ENCODE measurements at places on chromosomes 3 and 15. TPM values are rescaled to one million over a fixed set of nuclear protein-coding genes. Genes with fewer than 3 reads are reported as not detected.
A peak's percentile ranks its signal among the peaks of the same experiment; 100 is the strongest.

GRCh38 chr3:148648685-148649352 lies 48.9 kb upstream of the AGTR1 start:
- no peak for DNase-seq

The SAMD7 gene
- not detected for total RNA-seq

DNA sequence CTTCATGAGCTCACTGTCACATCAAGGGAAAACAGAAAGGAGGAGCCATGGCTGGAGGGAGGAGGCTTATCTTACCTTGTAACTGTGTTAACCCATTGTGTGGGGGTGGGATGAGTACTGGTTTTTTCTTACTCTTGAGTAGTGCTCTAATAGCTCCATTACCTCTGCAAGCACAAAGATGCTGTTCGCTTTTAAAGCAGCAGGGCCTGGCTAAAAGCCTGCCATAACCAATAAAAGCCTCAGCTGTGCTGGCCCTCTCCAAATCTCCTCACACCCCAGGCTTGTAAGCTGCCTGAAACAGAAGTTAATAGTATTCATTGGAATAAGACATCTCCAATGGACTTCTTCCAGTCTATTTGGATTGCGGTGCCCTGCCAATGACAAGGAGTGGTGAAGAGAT lies 544.1 kb downstream of the TUSC7 start:
- no peak for DNase-seq

DNA sequence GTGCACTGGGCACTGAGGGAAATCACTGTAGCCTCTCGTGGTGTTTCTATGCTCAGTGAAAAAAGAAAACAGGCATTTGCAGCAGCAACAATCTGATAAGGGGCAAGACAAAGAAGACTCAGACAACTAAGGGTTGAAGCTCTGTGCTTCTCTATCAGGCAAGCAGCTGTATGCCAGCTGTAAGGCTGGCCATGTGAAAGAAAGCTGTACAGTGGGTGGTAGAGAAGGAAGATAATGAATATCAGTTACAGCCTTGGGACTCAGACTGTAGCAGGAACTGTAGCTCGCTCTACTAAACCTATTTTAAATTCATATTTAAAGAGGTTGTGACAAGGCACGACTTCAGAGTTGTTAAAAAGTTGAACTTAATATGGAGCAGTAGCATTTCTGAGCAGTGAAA lies 76.3 kb downstream of the VGLL3 start:
- peak; percentile 85 for DNase-seq

- no peak for DNase-seq
These were observed 46.7 kb downstream of the ARNT2 start for GRCh38 chr15:80450811-80451321.

- peak; percentile 80 for DNase-seq
These were observed 832 bp downstream of the TGFBR2 start for GRCh38 chr3:30607032-30607833.

The ZMYND10 gene
- total RNA-seq, result not detected

The HHATL gene
- total RNA-seq, result 51.8 TPM

The PROS1 gene
- total RNA-seq, result 43.9 TPM

GRCh38 chr3:54073386-54073785 lies 49.0 kb upstream of the CACNA2D3 start:
- DNase-seq, result no peak

DNA sequence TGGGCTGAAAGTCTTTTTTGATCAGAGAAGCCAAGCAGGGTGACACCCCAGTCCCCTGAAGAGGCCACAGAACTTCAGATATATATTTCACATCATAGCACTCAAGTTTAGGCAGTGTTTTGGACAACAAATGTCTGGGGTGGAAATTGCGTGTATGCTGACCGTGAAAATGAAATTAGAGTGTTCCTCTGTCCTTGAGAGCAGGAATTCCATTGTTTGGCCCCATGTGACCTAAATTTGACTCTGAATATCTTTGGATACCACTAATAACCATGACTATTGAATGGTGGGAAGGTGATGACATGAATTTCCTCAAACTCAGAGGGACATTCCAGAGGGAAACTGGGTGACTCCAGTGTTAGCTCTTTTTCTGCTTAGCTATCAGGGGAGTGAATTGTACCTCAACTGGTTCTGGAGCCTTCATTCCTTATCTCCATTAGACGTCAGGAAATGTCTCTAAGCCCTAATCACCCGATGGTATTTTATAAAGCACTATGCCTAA lies 263.5 kb upstream of the RASGRP1 start:
- DNase-seq, result no peak

DNA sequence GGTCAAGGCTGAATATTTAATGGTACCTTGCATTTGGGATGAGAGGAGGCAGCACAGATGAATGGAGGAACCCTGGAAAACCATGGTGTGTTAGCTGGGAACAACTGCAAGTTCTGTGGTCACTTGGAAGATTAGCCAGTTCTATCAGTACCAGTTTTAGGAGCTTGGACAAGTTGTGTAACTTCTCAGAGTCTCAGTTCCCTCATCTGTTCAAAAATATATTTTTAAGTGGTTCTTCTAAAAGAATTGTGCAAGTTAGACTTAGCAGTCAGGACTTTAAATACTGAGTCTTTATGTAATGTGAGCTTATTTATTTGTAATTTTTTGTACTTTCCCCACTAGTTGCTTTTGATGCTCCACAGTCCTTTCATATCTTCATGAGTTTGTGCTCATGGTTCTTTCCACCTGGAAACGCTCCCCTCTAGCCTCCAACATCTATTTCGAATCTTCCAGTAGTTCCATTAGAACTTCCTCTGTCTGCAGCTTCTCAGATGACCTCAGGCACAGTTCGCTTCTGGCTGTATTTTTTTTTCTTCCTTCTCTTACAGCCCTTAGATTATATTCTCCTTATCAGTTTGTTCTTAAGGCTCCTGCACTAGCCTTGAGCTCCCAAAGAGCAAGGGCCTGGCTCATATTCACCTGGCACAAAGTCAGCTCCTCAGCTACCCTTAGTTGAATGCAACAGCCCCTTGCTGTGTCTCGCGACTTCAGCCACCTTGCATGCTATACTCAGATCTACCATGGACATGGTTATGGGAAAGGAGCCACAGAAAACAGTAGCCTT lies 27.1 kb downstream of the ITPR1 start:
- no peak for DNase-seq

The PTH1R gene
- total RNA-seq, result 6.5 TPM

The FLNB gene
- 82.6 TPM for total RNA-seq

GRCh38 chr3:34793057-34793456 lies 846.3 kb upstream of the ARPP21 start:
- no peak for DNase-seq

DNA sequence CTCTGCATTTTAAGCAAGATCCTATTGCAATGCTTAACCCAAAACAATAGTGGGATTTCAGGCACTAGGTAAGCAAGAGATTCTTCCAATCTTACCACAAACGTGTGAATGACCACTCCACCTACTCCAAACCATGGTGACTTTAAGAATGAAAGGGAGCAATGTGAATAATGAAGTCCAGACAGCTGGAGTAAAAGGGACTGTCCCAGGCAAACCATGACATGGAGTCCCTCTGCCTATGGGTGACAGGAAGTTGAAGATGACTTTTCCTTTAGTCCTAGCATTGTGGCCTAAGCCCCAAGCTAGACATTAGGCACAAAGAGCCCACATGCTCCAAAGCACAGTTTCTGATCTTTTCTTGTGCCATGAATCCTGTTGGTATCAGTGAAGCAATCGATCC lies 179.0 kb downstream of the SHQ1 start:
- DNase-seq, result no peak

- no peak for DNase-seq
These were observed 67.6 kb upstream of the GCNT3 start for GRCh38 chr15:59543721-59544547.

DNA sequence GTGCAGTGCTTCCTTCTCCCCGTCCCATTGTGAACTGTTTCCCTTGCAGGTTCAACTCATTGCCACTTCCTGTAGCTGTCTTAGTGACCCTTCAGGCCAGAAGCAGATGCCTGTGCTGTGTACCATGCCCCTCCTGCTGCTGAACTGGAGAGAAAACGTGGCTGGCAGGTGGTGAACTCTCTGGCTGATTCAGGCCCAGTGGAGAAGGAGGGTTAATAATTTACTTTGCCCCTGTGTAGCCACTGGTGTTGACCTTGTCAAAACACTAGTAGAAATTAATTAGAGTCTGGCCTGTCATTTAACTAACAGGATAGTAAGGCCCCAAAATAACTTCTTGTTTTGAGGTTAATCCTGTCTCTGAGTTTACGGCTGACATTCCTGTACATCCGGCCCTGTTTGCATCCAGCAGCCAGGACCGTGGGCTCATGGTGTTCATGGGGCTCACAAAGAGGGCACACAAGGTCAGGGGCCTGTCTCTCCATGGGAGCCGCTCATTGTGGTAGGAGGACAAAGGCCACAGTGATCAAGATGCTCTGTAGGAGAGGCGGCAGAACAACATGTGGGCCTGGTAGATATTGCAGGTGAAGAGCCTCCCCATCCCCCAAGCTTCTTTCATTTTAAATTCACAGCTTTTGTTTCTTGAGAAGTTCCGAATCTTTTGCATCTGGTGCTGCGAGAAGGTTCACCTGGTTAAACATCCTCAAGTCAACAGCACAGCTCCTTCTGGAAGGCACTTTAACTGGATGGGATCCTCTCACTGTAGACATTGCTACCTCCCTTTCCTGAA lies 101.6 kb downstream of the CGNL1 start:
- DNase-seq, result no peak

The AADACL2 gene
- 2.7 TPM for total RNA-seq

DNA sequence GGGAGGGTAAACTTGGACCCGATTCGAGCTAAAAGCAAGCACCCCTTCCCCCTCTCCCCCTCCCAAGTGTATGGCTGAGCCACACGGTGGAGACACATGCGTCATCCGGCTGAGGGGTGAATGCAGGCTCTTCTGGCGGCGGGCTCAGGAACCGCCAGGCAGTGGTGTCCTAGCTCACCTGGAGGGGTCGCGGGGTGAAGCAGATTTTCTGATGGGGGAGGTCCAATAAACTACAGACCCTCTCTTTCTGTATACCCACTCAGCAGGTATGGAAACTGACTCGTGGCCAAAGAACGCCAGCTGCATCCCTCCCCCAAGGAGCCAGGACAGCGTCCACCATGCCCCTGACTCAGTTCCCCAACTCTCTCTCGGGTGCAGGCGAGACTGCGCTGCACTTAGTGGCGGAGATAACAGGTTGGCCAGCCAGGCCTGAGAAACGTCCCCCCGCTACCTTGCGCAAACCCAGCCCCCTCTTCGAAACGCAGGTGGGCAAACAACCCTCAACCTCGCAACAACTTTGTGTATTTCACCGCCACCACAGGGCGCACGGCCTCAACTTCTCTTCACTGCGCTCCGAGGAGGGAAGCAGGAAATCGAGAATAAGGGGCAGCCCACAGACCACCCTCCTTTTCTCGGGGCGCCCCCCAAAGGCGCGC lies 1.3 kb downstream of the MAGI1 start:
- peak; percentile 70 for DNase-seq

DNA sequence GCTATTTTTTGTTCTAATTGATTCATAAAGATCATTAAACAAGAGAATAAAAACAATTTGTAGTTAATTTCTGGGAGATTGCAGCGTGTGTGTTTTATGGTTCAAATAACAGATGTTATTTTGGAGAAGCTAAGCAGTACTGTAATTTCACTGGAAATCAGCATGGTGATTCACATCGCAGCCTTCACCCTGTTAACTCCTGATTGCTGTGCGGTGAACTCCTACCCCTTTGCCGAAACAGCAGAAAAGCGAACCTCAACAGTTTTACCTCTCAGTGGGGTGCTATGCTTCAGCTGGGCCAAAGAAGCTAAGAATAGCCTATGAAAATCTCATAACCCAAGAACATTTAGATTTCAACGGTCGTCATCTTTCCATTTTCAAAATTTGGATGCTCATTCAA lies 441.5 kb upstream of the RARB start:
- DNase-seq, result no peak

- no peak for DNase-seq
These were observed 230.2 kb downstream of the GBE1 start for GRCh38 chr3:81531263-81531662.

DNA sequence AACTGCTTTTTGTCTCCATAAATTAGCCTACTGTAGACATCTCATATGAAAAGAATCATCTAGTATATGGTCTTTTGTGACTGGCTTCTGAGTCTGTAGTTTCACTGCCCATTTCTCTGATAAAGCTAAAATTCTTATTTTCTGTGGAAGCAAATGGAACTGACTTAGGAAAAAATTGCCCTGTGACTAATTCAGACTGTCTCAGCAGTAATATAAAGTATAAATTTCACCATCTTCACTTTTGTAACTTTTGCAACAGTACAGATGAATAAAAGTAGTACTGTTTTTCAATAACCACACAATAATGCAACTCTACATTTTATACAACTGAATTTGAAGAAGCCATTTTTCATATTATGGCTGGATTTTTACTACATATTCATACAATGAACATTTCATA lies 104.1 kb downstream of the TBC1D5 start:
- no peak for DNase-seq

DNA sequence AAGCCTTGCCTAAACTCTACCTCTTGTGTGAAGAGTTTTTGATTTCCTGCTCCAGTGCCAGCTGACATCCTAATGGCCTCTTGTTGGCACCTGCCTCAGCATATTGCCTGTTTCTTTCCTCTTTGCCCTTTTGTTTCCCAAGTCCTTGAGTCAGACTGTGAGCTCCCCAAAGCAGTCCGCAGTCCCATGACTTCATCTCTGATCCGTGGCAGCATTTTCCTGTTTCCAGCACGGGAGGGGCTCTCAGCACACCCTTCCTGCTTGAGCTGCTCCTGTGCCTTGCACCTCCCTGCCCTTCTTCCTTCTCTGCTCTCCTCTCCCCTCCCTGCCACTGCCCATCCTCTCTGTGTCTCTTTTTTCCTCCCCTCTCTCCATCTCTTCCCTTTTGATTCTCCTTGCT lies 179.6 kb downstream of the EPHB1 start:
- DNase-seq, result no peak

The PAQR9 gene
- not detected for total RNA-seq

The IL20RB gene
- total RNA-seq, result 5.4 TPM

- DNase-seq, result no peak
These were observed 43.3 kb downstream of the POMGNT2 start for GRCh38 chr3:43062564-43063040.

- DNase-seq, result peak; percentile 74
These were observed 1.2 kb downstream of the KLF13 start for GRCh38 chr15:31327669-31328427.

DNA sequence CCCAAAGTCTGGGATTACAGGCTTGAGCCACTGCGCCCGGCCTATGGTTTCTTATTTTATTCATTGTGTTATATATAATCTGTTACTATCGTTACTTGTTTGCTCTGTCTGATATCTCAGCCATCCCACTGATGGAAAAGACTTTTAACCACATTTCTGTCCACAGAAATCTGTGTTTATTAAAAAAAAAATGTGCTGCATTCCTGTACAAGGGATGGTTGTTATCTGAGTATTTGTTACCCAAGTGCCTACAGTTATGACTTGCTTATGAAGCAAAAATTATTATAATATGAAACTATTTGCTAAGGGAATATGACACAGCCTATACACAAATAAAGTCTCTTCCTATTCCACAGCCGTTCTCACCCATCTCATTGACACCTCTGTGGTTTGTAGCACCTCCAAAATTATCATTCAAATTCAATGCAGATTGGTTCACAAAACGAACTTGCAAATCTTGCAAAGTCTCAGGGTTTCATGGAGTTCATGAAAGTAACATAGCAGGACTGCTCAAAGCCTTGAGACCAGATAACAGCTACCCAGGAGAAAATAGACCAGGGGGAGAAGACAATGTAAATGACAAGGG lies 47.4 kb upstream of the UBE2E1 start:
- DNase-seq, result no peak

GRCh38 chr3:31791090-31791430 lies 190.0 kb downstream of the OSBPL10 start:
- DNase-seq, result no peak
